ENCODE measurements at places on chromosomes 7 and 10.
A peak's percentile ranks its signal among the peaks of the same experiment; 100 is the strongest.

DNA sequence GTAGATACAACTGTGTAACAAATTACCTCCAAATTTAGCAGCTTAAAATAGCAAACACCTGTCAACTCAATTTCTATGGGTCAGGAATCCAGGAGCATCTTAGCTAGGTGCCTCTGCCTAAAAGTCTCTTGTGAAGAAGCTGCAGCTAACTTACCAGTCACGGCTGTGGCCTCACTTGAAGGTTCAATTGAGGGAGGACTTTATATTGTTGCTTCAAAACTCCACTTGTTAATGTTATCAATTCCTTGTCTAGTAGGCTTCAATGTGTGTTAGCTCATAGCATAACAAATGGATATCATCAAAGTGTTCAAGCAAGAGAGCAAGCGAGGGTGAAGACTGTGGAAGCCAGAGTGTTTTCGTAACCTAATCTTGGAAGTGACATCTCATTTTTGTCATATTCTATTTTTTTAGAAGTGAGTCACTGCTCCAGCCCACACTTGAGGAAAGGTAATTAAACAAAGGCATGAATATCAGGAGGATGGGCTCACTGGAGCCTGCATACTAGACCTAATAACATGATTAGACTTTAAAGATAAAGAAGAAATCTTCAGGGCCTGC, 172.9 kb downstream of the SPAG6 start:
- no peak for DNase-seq

- no peak for DNase-seq
Measured at GRCh38 chr7:47506382-47507339, 75.2 kb downstream of the TNS3 start.

- no peak for DNase-seq
Measured at GRCh38 chr7:42071372-42072261, 165.4 kb downstream of the GLI3 start.

DNA sequence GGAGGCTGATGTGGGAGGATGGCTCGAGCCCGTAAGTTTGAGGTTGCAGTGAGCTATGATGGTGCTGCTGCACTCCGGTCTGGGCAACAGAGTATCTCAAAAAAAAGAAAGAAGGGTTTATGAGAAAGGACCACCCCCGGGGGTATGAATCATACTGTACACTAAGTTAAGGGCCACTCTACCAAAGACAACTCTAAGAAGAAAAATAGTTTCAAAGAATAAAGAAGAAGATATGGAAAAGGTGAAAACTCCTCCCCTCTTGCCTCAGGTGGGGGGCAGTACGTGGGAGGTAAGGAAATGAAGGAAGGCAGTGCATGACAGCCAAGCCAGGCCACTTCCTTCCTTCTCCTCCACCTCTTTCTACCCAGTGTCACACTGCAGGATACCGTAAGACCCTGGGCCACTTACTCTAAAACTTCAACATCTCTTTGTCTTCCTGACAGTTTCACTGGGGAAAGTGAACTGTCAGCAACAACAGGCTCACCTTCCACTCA, 61.3 kb downstream of the PIP4K2A start:
- no peak for DNase-seq

DNA sequence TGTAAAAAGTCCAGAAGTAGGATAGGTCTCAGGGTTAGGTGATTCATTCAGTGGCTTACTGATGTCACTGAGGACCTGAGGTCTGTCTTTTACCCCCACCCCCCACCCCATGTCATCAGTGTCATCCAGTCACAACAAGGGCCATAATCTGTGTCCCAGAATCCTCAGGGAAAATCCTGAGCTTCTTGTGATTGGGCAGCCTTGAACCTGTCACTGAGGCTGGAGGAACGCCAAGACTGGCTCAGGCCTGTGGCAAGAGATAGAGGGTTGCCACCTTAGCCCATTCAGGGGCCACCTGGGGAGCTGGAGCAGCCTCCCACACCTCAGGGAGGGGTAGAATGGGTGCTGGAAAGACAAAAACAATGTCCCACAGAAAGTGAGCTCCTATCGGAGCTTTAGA, 29.7 kb downstream of the NUB1 start:
- DNase-seq, result no peak

DNA sequence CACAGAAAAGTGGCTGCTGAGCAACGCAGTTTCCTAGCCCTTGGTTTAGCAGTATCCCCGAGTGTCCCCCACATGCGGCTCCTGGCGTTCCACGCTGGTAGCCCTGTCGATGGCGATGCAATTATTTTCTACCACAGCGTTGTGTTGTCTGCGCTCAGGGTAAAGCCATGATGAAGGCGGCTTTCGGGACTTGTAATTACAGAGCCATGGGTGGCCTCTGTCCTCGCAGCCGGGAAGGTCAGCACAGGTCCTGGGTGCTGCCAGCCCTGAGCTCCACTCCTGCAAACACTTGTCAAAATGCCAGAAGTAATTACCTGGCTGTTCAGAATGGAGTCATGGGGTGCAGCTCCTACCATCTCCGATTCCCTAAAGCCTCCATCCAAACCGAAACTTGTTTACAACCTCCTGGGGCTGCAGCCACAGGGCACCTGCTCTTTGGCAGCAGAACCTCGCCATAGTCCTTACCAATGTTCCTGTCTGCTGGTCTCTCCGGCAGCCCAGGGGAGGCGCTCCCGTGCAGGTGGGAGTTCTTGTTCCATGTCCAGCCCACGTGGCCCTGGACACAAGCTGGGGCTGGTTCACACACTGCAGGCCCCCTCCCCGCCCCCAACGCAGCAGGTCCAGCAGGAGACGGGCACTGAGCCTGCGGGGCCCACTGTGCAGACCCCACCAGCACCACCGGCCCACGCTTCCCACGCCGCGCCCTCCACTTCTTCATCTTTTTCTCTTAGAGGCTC, 512.6 kb downstream of the PTPRN2 start:
- DNase-seq, result no peak

DNA sequence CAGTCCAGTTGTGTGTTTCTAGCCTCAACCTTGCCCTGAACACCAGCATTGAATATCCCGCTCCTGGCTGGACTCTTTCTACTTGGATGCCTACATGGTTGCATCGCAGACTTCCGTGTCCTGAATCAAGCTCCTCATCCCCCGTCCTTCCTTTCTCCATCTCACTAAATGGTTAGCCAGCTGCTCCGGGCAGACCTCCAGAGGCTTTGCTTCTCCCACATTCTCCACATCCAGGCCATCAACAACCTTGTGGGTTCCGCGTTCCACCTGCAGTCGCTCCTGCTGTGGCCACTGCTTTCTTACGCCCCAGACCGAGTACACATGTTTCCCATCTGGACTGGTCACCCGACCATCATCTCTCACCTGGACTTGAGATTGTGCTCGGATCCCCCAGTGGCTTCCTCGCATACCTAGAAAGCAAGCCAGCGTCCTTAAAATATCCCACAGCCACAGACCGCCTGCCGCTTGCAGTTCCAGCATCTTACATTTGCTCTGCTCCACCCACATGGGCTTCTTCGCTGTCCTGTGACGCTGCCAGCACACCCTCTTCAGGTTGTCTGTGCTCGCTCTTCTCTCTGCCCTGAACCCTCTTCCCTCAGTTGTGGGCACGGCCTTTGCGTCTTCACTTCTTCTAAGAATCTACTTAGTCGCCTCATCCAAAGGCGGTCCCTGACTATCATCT, 25.9 kb downstream of the CELF2 start:
- DNase-seq, result no peak

DNA sequence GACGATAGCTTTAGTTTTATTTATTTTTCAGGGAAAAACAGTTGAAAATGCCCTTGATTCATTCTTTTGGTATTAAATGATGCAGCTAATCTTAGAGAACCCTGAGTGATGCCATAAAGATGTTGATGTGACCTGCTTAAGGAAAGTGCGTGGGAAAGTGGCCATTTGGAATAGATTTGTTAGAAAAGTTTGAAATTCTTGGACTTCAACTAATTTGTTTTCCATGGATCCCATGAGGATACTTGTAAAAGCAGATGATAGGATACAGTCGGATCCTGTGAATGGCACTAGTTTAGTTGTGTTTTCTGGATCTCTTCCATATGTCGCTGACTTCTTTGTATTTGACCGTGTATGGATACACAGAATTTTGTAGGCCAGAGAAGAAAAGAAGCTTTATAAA, 69.0 kb downstream of the SEPTIN7 start:
- no peak for DNase-seq

GRCh38 chr7:117869374-117869773, 3.9 kb downstream of the CTTNBP2 start:
- DNase-seq, result no peak

DNA sequence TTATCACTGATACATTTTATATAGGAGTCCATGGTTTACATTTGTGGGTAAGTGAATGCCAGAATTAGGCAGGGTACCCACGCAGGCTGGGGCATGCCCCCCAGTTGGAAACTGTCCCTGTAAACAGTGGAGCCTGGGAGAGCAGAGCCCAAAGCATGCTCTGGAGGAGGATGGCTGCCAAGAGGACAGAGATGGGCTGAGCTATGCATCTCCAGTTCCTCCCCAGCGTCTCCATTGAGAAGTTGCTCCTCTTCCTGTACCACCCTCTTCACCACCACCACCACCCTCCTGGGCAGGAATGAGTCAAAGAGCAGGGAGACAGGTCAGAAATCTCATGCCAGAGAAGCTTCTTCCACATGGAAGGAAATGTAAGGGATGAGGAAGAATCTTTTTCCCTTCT, 67.7 kb upstream of the KMT2E start:
- no peak for DNase-seq

GRCh38 chr7:157845203-157845835, 508.5 kb downstream of the DNAJB6 start:
- DNase-seq, result peak; percentile 75

DNA sequence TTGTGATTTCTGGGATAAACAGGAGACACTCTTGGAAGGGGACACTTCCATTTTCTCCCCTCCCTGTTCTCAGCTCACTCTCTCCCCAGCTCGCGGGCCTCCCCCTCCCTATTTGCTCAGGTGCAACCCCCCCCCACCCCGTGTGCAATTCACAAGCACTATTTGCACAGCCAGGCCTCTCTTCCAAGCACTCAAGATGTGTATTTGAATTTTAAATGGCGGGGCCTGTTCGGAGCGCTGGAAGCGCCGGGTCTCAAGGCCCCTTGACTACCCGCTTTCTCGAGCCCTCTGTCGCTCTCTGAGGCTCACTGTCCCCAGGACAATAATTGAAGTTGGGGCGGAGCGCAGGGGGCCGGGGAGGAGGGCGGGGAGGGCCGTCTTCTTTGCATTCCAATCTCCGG, 7.8 kb downstream of the SHH start:
- DNase-seq, result no peak

GRCh38 chr10:133372507-133372906, 647 bp downstream of the ECHS1 start:
- DNase-seq, result no peak

DNA sequence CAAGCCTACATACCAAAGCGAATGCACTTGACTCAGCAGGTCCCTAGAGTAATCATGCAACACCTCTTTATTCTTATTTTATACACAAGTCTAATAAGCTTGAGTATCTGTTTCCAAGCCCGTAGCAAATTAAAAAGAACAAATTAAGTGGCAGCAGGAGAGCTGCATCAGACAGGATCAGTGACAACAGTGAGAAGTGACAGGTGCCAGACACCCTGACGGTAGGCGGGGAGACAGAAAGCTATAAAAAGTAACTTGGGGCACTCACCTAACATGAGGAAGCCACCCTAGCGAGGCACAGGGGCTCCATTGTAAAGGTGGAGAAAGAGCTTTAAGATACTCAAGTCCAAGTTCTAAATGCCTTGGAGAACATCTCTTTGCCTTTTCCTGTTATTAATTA, 174.2 kb downstream of the PLXNA4 start:
- DNase-seq, result no peak

DNA sequence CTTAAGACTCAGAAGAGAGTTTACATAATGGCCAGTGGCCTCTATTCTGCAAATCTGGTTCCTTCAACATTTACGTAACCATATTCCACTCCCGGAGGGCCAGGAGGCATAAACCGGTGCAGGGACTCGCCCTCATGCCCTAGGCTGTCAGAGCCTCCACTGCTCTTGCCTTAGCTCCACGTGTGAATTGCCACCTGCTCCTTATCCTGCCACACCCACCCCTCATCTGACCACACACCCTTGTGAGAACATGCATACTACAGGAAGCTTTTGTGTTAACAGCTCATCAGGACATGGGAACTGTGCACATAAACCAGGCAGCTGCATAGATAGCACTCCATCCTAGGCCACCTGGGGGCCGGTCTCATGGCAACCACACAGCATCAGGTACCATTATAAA, 146.7 kb upstream of the PFKP start:
- DNase-seq, result no peak

DNA sequence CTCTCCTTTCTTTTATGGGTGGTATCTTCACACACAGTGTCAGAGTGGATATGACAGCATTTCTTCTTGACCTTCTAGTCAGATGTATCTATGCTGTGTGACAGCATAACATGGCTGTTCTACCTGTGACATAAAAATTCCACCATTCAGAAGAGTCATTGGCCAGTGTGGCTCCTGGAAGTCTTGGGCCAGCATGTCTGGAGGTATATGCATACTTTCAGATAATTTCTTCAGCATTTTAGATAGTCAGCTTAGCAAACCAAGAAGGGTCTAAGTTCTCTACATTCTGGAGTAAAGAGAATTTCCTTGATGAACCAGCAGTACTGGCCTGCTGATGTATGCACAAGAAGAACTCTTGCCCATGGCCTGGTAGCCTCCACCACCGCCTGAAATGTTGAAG, 179.3 kb downstream of the BMPER start:
- DNase-seq, result no peak

GRCh38 chr7:7702826-7703225, 15.6 kb downstream of the RPA3 start:
- no peak for DNase-seq

- no peak for DNase-seq
Measured at GRCh38 chr7:154953006-154953684, 49.8 kb downstream of the PAXIP1 start.

GRCh38 chr7:88363249-88363648, 56.6 kb upstream of the STEAP4 start:
- DNase-seq, result no peak

DNA sequence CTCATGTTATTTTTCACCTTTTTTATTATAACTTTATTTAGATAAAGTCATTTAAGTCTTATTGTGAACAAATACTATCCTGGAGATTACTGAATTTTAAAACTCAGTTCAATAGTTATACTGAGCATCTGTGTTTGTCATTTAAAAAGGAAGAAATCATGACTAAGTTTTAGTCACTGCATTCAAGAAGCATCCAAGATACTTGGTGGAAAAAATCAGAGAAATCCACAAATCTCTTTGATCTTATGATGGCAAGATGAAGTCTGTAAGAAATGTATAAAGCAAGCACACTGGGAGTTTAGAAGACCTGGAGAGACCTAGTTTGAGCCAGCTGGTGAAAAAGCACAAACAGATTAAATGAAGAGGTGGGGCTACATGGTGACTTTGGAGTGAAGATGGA, 529.8 kb upstream of the IGFBP3 start:
- no peak for DNase-seq

- DNase-seq, result peak; percentile 40
Measured at GRCh38 chr7:135169141-135169963, 1.2 kb downstream of the CYREN start.

GRCh38 chr10:3151889-3152565, 20.6 kb downstream of the PITRM1 start:
- no peak for DNase-seq

DNA sequence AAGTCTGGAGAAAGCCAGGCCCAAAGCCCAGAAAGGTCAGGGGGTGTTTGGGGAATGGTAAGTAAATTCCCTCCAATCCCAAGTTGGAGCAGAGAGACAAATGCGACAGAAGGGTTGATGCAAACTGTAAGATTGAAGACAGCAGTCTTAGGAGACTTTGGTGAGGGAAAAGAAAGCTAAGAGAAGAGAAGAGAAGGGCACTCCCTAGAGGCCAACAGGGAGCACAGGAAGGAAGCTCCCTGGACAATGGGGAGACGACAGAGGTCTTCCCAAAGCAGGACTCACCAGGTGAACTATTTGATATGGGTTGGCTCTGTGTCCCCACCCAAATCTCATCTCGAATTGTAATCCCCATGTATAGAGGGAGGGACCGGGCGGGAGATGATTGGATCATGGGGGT, 151.5 kb downstream of the KIF20B start:
- no peak for DNase-seq
